Activated CD4-positive, alpha-beta T cell treated with anti-CD3 and anti-CD28 coated beads, Interleukin-2, amount 50 U/mL, for 4 hours (primary cell): ENCODE measurements at places on chromosomes 3 and 15.

DNA sequence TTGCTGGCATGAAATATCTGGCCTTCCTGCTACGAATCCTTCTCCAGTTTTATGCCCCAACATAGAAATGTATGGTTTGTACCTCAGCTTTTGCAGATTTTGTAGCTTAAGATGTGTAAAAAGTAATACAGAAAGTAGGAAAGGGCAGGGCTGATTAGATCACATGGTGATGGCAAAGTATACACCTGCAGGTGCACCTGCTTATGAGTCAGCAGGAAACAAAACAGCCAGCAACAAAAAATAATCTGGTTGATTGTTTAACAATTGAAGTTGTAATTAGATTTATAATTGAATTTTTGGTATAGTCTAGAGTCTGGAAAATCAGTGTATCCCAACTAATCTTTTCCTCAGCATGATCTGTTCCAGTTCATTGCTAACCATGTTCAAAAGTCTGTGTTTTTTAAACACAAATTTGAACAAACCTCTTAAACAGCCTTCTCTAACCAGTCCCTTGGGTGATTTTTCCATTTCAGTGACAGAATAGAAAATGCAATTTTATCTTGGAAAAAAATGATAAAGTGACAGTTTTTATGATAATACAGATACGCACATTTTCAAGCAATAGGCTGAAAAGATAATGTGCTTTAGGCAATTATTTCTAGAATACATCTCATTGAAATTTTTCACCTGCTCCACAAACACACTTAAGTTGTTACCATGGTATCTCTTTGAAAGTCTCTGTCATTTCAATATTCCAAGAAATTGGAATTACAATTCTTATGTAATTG, 477.4 kb downstream of the NAALADL2 start:
- no peak for DNase-seq

- DNase-seq, result no peak
Observed at GRCh38 chr3:44424758-44425157, 52.7 kb downstream of the ZNF445 start.

DNA sequence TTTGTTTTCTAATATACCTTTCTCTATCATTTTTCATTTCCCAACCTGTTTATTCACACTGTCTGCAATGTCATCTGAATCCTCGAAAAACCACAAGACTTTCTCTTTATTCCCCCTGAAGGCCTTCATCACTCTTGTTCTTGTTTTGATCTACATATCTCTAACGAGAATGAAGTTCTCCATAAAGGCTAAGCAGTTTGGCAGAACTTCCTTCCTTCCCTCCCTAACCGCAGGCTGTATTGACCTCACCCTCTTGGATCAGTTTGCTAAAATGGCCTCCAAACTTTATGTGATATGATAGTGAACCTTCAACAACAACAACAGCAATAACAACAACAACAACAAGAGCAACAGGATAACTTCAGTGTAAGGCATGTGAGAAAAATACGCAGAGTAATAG, 392.8 kb downstream of the TIGIT start:
- no peak for DNase-seq

- DNase-seq, result no peak
Observed at GRCh38 chr3:163196245-163196644, 1699.6 kb downstream of the OTOL1 start.

GRCh38 chr3:41518626-41519025, 319.3 kb downstream of the CTNNB1 start:
- no peak for DNase-seq

DNA sequence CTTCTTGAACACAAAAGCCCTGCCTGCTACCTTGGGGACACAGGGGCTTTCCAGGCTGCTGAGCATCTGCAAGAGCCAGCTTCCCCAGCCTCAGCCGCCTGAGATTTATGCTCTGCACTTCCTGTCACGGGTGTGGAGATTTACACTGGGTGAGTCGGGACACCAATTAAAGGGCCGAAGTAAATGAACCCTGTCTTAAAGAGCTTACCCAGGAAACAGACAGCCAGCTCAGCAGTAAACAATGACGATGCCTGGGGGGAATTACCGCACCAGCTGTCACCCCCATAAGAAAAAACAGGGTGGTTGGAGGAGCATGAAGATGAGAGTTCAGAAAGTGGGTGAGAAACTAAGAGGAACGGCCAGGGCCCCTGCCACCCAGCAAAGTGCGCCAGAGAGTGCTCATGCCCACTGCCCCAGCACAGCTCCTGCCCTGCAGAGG, 37.5 kb upstream of the IQSEC1 start:
- no peak for DNase-seq

DNA sequence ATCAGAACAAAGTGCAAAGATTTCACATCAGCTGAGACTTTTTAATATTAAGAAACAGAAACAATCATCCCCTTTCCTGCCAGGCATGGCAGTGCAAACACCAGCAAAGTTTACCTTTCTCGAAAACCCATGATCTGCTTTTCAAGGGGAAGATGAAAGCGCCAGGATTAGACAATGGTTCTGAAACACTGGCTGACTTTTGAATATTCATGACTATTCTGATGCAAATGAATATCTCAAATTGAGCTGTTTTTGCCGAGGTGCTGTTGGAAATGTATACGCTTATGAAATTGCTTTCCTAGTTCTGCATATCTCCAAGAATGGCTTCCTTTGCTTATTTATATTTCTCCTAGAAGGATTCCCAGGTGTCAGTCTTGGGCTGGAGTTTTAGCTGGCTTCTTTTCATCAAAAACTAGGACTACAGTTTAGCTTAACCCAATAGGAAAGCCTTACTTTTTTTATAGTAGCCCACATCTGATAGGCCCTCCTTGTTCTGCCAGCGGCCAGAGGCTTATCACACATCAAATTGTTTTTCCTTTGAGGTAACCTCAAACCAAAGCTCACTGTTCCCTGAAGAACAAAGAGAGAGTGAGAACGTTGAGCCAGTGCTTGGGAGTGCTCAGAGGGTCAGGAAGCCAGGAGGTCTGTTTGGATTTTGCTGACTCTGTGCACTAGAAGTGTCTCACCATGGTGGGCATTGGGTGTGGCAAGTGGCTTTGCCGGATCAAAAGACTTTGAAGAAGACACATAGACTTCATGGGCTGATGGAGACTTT, 74.0 kb upstream of the PLCL2 start:
- no peak for DNase-seq

DNA sequence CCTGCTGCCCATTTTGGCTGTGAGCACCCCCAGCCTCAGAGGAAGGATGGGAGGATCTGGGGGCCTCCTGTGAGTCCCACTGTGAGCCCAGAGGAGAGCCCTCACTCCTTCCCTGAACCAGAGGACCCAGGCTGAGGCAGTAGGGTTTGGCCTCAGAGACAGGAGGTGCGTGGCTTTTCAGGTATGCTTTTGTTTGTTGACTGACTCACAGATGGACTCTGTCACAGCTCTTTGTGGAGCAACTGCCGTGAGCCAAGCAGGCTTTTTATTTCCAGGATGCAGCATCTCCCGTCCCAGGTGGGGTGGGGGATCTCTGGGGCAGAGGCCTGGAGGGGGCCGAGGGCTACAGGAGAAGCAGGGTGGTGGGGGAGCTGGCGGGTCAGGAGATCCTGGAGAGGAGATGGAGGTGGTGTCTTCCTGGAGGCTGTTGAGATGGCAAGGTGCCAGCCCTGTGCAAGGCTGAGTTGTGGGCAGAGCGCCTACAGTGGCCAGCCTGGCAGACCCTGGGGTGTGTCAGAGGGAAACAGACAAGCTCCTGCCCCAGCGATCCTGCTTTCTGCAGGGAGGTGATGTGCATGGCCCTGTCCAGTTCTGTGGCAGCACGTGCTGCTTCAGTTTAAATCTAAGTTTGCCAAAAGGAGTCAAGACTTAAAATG, 24.0 kb downstream of the PLXNA1 start:
- DNase-seq, result no peak

- DNase-seq, result no peak
Observed at GRCh38 chr15:33722005-33722672, 246.2 kb upstream of the CHRM5 start.

- no peak for DNase-seq
Observed at GRCh38 chr3:87856126-87856525, 202.7 kb downstream of the CGGBP1 start.

GRCh38 chr3:106392915-106393314, 524.1 kb upstream of the CBLB start:
- no peak for DNase-seq

GRCh38 chr3:112407888-112408702, 75.1 kb downstream of the CD200 start:
- DNase-seq, result no peak

- no peak for DNase-seq
Observed at GRCh38 chr3:47907784-47908183, 104.8 kb downstream of the DHX30 start.

DNA sequence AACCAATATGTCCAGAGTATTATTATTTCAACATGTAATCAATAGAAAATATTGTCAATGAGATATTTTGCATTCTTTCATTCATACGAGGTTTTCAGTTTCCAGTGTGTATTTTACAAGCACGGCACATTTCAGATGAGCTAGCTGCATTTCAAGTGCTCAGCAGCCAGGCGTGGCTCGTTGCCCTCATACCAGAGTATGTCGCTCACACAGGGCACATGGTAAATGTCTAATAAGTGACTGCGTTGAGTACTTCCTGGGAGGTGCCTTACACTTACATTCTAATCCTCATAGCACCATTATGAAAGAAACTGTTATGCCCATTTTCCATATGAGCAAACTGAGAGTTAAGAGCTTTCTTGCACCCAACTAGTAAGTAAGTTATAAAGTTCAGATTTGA, 47.4 kb downstream of the TMEM266 start:
- DNase-seq, result no peak

DNA sequence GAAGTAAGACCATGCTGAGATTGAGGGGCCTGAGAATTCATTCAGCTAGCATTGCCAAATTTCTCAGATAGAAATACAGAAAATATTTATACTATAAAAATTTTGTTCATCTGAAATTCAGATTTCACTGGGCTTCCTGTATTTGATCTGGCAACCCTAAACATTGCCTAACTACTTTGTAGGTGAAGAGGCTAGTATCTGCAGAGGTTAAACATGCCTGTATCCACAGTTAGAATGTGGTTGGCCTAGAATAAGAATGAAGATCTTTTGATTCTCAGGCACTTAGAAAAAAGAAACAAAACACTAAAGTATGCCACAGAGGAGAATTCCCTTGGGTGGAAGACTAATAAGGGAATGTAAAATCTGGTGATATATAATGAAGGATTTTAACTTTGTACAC, 189.0 kb downstream of the DIPK2A start:
- DNase-seq, result no peak

DNA sequence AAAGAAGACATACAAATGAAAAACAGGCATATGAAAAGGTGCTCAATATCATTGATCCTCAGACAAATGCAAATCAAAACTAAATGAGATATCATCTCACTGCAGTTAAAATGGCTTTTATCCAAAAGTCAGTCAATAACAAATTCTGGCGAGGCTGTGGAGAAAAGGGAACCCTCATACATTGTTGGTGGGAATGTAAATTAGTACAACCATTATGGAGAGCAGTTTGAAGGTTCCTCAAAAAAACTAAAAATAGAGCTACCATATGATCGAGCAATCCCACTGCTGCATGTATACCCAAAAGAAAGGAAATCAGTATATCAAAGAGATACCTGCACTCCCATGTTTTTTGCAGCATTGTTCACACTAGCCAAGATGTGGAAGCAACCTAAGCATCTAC, 165.8 kb downstream of the PLCL2 start:
- no peak for DNase-seq
